CD4-positive, alpha-beta T cell treated with Interleukin-1 beta for 1 hour (primary cell): ENCODE measurements at places on chromosomes 2 and 18.

DNA sequence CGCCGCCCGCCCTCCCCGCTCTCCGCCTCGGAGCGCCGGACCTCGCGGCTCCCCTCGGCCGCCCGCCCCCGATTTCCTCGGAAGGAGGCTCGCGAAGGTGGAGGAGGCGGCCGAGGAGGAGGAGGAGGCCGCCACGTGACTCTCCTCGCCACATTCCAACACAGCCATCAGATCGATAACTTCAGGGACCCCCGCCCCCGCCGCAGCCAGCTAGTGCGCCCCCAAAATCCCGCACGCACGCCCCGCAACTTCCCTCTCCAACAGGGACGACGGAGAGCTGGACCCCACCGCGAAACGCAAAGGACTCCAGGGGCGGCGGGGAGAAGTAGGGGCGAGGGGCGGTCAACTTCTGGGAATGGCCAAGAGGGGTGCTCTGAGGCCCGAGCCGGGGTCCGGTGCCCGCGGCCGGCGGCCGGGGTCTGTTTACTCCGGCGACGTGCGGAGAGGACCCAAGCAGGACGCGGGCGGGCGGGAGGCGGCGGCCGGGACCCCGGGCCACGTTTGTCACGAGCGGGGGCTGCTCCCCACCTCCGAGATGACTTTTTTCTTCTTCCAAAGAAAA lies 2.0 kb downstream of the ZNF521 start:
- no peak for DNase-seq

GRCh38 chr18:23587220-23587642 lies 925 bp upstream of the NPC1 start:
- DNase-seq: no peak

DNA sequence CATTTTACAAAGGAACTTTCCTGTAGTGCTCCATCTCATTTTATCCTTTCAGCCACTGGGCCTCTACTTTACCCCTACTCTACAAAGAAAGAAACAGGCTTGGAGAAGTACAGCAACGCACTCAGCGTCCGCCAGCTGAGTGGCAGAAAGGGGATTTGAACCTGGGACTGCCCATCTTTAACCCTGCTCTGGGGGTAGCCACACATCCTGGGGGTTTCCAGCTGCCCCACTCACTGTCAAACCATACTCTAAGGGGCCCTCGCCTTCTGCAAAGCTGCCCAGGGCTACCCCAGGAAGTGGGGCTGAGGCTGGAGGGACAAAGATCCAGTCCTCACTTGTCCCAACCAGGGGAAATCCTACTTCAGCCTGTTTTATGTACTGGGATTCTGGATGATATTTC lies 17.9 kb downstream of the HS1BP3 start:
- DNase-seq: no peak

- DNase-seq: no peak
Observed at GRCh38 chr2:22897428-22897827, 487.6 kb upstream of the KLHL29 start.

DNA sequence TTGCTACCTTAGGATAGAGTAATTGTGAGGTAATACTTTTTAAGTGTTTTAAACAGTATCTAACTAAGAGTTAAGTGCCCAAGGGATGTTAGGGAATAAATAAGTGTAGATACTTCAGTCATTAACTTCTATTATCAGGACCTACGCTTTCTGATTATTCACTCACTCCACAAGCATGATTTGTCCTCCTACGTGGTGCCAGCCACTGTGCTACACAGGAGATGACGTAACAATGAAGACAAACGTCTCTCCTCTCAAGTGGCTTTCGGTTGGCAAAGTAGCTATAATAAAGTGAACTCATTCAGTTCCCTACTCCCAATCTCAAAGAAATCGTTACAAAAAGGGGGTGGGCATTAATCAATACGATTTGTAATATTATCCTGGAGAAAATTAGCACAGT lies 100.9 kb upstream of the SETBP1 start:
- DNase-seq: no peak
